Mucosa of descending colon (tissue), 3 donors: ENCODE measurements at places on chromosomes 2 and 18.

DNA sequence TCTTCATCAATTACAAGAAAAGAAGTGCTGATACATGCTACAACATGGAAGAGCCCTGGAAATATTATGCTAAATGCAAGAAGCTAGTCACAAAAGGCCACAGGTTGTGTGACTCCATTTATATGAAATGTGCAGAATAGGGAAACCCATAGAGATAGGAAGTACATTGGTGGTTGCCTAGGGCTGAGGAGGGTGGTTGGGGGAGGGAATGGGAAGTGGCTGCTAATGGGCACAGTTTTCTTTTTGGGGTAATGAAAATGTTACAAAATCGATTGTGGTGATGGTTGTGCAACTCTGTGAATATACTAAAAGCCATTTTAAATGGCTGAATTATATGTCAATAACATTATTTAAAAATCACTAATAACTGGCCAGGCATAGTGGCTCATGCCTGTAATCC is 24.3 kb upstream of the RESP18 start:
- DNase-seq: no peak

DNA sequence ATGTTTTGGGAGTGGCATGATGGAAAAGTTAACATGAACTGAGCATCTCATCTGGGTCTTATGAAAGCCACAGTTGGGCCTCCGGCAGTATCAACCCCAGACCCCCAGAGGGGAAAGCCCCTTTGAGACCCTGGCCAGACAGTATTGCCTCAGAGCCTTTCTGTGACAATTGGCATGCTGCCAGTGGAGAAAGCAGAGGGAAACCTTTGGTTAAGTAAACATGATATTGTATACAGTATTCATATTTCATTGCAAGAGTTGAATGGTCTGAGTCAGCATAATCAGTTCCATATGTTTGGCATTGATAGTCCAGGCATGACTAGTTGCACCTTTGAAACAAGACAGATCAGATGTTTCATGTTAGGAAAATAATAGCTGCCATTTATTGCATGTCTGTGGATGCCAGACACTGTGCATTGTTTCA is 20.0 kb downstream of the MERTK start:
- no peak for DNase-seq

DNA sequence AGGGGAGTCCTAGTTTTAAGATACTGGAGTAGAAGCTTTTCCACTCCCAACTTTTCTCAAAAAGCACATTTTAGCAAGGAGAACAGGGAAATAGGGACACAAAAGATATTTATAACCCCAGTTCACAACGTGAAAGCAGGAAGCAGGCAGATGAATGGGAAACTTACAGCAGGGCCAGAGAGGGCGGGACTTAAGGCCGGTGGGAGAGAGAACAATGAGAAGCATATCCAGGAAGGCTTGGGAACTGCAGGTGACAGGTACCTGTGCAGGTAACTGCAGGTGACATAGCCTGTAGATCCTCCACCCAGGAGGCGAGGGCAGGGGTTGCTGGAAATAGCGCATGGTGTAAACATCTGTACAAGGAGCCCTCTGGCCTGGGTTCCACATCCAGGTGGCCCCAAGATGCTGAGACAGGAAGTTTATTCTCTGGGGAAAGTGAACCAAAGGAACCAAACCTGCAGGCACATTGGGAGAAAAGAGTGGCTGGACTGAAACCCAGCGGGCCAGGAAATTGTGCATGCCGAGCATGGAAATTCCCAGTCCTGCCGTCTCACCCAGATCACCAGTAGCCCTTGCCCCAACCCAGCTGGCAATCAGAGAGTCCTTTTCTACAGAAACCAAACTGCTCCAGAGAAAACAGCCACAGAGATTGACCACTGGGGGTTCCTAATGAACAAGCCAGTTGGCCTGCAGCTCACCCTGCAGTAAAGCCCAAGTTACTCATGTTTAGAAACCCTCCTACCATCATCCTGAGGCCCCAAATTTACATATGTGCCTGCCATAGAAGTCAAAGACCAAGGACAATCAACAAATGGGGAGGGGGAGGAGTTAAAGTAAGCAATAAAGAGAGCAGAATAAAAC is 24.3 kb upstream of the COL6A3 start:
- DNase-seq: no peak

GRCh38 chr2:106904242-106904641 is 18.3 kb upstream of the ST6GAL2 start:
- no peak for DNase-seq

DNA sequence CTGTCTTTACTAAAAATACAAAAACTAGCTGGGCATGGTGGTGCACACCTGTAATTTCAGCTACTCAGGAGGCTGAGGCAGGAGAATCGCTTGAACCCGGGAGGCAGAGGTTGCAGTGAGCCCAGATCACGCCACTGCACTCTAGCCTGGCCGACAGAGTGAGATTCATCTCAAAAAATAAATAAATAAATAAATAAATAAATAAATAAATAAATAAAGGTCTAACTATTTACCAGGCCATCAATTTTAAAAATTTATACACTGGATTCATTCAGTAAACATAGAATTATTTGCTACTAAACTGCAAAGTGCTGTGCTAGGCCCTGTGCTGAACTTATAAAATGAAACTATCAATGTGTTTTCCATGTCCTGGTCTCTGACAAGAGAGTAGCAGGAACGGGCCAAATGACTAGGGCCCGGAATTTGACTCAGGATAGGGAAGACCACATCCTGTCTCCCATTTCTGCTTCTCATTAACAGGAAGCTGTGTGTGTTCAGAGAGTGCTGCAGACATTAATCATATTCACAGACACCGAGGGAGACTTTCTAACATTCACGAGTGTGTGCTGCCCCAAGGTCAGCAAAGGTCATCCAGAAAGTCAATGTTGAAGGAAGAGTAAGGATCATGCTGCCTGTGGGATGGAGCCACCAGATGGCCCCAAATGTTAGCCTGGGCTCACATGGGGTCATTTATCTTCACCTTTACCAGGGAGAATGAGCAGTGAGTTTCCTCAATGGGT is 95.8 kb downstream of the SPP2 start:
- DNase-seq: no peak

DNA sequence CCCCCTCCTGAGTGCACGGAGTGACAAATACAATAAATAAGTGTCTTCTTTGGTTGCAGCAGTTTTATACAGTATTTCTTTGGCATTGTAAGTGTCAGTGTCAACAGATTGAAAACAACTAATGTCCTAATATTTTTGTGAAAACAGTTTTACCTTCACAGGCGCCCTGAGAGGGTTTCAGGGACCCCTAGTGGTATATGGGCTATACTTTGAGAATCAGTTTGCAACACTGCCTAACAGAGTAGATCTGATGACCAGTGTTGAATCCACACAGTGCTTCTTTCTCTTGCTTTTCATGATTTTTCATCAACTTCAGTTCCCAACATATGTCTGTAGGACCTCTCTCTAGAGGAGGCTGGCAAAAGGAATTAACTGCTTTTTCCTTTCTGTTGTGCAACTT is 162.2 kb downstream of the PRPF40A start:
- DNase-seq: no peak

DNA sequence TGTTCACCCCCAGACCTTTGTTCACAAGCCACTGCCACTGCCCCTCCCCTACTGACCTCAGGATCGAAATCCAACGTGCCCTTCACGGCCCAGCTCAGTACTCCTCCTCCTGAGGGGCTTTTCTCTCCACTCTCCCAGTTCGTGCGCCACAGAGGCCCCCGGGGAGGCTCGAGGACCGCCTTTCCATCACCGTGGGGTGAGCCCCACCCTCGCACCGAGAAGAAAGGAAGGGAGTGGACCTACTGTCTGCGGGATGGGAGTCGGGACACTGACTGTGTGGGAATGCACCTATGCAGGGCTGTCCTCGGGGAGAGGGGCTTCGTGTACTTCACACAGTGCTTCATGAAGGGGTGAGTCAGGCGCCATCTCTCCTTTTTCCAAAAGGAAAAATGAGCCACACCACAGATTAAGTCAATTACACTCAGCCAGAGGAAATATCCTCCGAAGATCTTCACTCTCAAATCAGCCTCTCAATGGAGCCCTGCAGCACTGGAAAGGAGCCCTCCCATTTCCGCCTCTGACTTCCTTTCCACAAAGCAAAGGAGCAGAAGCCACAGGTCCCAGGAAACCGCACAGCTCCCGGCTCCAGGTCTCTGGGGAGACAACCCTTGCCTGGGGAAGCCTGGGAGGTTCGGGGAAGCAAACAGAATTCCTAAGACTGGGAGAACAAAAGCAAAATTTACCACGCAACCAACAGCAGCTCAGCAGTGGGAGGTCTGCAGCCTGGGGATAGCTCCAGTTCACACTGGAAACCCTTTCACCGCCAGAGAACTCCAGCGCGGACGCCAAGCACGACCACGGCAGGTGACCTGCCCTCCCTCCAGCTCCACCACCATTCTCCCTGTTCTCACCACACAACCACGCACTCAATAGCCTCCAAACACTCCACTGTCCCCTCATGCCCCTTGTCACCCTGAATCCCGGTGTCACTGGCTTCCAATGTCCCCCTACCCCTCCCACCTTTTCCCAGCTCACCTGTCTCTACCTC is 21.6 kb downstream of the ADCY3 start:
- no peak for DNase-seq

DNA sequence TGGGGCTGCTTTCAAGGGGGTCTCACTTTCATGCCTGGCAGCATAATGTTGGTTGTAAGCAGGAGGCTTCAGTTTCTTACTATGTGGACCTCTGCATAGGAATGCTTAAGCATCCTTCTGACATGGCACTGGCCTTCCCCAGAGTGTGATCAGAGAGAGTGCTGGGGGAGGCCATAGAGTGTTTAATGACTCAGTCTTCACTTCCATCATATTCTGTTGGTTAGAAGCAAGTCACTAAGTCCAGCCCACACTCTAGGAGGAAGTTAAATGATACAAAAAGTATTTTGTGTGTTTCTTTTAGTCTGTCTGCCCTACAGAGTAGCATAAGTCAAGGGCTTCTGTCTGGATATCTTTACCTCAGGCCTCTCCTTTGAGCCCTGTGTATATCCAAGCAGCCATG is 64.9 kb downstream of the GALNT1 start:
- no peak for DNase-seq

- DNase-seq: no peak
Measured at GRCh38 chr2:168715849-168716248, 86.6 kb upstream of the NOSTRIN start.

- no peak for DNase-seq
Measured at GRCh38 chr2:211875488-211875887, 663.1 kb downstream of the ERBB4 start.

DNA sequence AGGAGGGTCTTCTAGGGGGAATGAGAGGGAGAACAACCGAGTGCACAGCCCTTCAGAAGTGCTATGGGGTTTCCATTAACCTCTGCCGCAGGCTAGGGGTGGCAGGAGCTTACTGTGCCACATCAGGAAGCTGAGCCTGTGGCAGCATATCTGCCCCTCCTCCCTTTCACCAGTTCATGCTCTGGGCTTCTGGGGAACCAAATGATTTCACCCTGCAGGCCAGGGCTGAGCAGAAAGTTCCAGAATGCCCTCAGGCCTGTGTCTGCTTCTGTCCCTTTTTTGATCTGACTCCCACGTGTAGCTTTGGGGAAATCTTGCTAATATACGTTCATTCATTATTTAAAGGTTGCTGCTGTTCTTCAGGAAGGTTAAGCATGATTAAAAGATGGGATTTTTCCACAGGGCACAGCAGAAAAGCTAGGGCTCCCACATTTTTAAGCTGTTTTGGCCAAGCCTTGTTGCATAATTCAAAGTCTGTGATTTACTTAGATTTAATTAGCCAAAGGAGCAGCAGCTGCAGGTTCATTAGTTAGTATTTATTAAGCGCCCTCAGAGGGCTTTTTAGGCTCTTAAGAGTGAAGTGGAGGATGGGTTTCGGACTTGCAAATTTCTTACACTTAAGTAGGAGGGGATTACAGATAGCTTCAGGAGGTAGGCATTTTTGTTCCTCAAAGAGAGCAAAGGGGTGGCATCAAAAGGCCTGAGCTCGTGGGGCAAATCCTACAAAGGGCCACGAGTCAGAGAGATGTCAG is 10.2 kb downstream of the TMEM247 start:
- no peak for DNase-seq

DNA sequence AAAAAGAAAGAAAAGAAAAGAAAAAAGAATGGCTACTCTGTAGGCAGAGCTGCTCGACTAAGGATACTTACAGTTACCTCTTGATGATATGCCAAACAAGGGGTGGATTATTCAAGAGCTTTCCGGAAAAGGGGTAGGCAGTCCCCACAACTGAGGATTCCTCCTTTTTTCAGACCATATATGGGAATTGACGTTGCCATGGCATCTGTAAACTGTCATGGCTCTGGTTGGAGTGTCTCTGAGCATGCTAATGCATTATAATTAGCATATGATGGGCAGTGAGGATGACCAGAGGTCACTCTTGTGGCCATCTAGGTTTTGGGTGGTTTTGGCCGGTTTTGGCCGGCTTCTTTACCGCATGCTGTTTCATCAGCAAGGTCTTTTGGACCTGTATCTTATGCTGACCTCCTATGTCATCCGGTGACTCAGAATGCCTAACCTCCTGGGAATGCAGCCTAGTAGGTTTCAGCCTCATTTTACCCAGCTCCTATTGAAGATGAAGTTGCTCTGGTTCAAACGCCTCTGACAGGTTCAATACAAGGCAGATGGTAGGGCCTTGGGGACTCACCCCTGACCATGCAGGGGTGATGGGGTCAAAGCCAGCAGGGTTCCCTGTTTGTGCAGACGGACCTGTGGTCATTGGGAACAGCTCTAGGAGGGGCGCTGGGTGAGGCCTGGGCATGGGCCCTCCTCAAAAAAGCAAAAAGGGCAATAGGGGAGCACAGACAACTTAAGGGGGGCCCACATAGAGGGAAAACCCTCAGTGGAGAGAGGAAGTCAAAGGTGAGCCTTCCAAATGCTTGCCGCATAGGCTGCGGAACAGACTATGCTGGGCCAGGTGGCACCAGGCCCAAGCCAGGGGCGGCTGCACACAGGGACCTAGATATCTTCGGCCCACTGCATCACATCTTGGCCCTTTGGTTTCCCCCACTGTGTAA is 251.2 kb upstream of the RAB6C start:
- DNase-seq: no peak

GRCh38 chr2:198314559-198315153 is 510.3 kb downstream of the PLCL1 start:
- peak; percentile 56 for DNase-seq

- DNase-seq: no peak
Measured at GRCh38 chr18:26489881-26490280, 58.5 kb downstream of the KCTD1 start.

- no peak for DNase-seq
Measured at GRCh38 chr2:180706694-180707093, 273.7 kb upstream of the UBE2E3 start.

DNA sequence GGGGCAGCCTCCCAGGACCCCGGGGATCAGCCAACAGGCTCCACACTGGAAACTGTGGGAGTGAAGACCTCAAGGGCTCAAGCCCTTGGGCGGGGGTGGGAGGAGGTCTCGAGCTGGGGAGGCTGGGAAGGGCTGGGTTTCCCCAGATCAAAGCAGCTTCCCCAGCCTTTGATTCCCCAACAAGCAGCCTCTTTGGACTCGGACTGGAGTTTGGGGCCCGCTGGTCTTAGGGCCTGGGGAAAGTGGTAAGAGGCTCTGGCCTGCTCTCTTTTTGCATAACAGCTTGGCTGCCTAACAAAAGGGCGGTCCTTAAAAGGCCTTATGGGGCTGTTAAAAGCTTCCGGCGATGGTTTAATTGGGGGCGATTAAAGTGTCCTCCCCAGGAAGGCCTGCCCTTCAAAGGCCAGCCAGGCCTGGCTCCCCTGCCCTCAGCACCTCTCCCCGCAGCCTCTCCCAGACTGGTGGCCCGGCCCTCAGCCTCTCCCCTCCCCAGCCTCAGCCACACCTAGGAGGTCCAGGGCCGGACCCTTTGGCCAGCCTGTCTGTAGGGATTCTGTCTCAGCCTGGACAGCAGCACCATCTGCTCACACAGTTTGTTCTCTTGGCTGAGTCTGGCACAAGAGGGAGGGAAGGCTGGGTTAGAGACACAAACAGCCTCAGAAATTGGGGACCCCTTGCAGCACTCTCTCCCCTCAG is 39.6 kb downstream of the ZFP36L2 start:
- peak; percentile 87 for DNase-seq
